ENCODE measurements at places on chromosomes 11 and 22. TPM values are rescaled to one million over a fixed set of nuclear protein-coding genes. Genes with fewer than 3 reads are reported as not detected.

GRCh38 chr22:19693581-19693980, 20.7 kb upstream of the SEPTIN5 start:
- DNase-seq: no peak

DNA sequence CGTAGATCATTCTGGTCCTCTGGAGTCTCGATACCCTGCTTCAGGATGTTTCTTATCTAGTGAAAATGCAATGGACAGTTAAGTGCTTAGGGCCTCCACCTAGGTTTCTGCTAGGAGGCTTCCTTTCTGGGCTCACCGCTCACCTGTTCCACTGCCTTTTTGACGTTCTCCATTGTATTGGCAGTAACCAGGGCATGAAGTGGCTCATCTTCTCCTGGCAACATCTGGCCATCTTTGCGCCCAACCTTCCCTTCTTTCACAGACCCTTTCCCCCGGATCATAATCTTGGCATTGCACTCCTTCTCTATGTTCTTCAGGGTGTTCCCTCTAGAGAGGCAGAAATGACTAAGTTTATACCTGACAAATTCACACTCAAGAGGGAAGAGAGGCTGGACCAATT, 9.1 kb downstream of the SF1 start:
- DNase-seq: no peak

DNA sequence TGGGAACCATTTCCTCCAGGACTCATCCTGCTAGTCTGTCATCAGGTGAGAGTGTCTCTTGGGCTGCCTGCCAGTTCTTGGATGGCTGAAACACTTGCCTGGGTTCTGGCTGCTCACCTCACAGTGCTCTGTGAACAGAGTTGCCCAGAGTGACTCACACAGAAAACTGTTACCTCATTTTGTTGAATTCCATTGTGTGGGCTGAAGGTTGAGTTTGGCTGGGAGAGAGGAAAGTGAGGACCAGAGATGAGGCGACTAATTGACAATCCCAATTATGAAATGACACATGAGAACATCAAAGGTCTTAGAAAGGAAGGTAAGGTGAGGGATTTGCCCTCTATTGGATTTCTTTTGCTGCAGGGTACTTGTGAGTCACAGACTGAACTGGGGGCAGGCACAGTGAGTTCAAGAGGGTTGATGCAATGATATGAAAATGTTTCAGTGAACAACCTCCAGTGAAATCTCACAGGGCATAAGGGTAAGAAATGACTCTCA, 20.2 kb upstream of the CALCB start:
- DNase-seq: no peak

DNA sequence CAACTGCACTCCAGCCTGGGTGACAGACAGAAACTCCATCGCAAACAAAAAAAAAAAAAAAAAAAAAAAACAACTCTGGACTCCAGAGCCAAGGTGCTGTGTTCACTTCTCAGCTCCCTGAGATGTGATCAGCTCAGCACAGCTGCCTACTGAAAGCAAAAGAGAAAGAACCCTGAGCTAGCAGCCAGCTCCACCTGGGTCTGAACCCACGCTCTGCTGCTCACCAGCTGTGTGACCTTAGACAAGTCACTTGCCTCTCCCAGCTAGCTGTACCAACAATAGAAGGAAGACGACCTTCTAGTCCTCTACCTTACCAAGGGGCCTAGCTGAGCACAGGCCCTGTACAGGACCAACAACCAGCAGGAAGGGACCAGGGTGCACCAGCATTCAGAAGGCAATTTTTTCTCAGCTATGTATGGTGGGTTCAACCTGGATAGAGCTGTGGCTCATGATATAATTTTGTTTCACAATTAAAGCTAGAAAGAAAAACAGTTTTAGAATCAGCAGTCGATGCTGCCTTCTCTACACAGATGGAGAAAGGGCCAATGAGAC, 3.8 kb downstream of the DGCR2 start:
- no peak for DNase-seq

DNA sequence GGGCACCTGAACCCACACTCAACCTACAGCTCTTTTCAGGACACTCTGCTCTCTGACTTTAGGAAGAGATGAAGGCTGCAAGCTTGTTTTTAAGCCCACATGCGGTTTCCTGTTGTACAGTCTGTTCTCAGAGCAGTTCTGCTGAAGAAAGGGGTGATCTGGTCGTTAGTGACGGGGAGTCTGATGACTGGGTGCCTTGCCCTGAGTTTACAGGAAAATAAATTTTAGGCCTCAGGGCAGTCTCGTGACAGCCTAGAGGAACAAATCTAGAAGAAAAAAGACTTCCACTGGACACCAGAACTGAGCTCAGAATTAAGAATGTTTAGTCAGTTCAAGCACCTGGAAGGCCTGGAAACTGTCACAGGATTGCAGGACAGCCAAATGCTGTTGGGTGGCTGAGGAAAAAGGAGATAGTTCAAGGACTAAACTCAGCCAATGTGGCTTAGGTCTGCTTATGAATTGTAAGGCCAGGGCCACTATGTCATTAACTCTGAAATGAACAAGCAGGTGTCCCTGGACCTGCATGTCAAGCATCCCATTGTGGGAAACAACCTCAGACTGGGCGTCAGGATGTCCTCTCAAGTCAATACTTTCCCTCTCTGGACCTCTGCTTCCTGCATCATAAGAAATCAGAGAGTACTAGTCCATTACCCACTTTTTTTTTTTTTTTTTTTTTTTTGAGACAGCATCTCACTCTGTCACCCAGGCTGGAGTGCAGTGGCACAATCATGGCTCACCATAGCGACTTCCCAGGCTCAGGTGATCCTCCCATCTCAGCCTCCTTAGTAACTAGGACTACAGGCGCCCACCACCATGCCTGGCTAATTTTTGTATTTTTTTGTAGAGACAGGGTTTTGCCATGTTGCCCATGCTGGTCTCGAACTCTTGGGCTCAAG, 5.7 kb downstream of the PIK3IP1 start:
- DNase-seq: peak; percentile 56

DNA sequence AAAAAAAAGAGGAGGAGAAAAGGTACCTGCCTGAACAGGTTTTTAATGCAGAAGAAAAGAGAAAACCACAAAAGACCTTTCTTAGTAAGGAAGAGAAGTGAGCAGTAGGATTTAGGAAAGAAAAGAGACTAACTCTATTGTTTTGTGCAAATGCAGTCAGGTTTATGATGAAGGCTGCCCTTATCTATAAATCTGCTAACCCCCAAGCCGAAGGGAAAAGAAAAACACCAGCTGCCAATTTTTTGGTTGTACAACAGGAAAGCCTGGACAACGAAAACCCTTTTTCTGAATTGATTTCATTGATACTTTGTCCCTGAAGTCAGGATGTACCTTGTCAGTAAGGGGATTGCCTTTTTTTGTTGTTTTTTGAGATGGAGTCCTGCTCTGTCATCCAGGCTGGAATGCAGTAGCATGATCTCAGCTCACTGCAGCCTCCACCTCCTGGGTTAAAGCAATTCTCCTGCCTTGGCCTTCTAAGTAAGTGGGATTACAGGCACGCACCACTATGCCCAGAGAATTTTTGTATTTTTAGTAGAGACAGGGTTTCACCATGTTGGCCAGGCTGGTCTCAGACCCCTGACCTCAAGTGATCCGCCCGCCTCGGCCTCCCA, 21.2 kb downstream of the POLD4 start:
- DNase-seq: no peak

- peak; percentile 49 for DNase-seq
These were observed 89.2 kb upstream of the CRTAM start for GRCh38 chr11:122749005-122749687.

DNA sequence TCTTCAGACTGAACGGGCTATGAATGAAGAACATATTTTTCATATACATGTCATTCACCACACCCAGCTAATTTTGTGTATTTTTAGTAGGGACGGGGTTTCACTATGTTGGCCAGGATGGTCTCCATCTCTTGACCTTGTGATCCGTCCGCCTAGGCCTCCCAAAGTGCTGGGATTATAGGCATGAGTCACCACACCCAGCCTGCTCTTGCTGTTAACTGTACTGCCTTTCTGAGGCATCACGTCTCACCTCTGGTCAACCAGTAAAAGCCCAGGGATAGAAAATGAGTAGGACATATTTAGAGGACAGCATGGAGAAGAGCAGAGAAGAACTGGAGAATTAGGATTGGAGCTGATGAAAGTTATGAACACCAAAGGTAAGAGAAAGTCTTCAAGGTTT, 55.6 kb downstream of the APOL3 start:
- no peak for DNase-seq

TRIM6 gene
- total RNA-seq: 0.79 TPM

- DNase-seq: no peak
These were observed 185.3 kb upstream of the CTSC start for GRCh38 chr11:88522624-88523385.

Measured in transverse colon (tissue), 4 donors.